ENCODE measurements at places on chromosomes 2 and 18.

DNA sequence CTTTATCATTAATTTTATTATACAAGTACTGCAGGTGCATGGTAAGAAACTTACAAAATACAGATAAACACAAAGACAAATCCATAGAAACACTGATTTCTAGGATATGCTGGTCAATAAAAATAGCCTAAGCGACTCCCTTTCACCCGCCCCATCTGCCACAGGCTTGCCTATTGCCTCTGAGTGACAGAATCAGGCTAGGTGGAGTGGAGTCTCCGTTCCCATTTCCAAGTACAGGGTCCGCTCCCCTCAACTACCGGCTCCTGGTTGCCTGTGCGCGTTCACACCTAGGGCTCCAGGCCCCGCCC, 201 bp upstream of the TRAPPC12 start:
- no peak for DNase-seq

GRCh38 chr2:210224941-210225672, at the start of gene ACADL:
Gene ACADL, minus strand, starts transcription at chr2:210225447. Its CDS starts 184 bp downstream, at chr2:210225263.
- DNase-seq = peak; percentile 21

- no peak for DNase-seq
Measured at GRCh38 chr18:48780201-48780912, 170.4 kb downstream of the SMAD7 start.

GRCh38 chr2:236754271-236754944, 184.8 kb downstream of the ACKR3 start:
- no peak for DNase-seq

GRCh38 chr2:153230977-153231376, 247.6 kb downstream of the RPRM start:
- no peak for DNase-seq

GRCh38 chr2:200476836-200477235, 33.0 kb downstream of the KCTD18 start:
- no peak for DNase-seq

DNA sequence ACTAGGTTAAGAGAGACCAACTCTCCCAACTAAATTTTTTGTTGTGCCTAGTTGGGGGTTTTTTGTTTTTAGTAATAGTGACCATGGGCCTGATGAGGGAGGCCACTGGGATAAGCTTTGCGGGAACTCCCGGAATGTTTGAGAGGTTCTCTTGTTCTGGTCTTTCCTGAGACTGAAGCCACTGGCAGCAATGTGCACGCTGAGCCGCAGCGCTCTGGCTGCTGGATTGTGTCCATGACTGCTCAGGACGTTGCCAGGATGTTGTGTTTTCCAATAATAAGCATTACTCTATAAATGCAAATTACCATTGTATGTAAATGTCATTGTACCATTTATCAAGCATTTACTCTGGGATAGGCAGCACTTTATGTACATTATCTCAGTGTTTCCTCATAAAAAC, 126.1 kb downstream of the GALNT1 start:
- DNase-seq = peak; percentile 22

DNA sequence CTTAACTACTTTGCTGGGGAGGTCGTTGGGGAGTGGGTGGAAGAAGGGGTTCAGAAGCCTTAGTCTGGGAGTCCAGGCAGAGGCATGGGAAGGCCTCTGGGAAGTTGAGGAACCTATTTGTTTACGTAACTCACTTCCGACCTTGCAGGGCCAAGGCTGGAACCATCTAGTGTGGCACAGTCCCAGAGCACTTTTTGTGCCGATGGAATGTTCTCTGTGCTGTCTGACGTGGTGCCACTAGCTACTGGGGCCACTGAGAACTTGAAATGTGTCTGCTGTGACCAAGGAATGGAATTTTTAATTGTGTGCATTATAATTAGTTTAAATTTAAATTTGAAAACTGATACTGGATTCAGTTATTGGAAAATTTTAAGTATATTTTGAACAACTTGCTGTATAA, 139.7 kb downstream of the FAM161A start:
- DNase-seq = peak; percentile 53

DNA sequence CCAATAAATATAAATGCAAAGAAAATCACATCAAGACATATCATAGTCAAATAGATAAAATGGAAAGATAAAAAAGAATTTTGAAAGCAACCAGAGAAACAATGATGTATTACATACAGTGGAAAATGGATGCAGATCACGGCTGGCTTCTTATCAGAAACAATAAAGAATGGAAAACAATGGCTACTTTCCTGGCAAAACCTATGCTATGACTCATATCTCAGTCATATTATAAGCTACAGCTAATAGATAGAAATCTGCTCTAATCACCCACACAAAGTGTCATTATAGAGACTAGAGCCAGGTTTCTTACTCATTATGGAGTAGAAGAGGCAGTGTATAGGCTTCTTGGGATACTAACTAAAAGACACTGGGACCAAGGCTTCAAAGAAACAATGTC, 93.5 kb upstream of the TACR1 start:
- no peak for DNase-seq

GRCh38 chr2:141109633-141110032, 1021.2 kb downstream of the LRP1B start:
- no peak for DNase-seq

DNA sequence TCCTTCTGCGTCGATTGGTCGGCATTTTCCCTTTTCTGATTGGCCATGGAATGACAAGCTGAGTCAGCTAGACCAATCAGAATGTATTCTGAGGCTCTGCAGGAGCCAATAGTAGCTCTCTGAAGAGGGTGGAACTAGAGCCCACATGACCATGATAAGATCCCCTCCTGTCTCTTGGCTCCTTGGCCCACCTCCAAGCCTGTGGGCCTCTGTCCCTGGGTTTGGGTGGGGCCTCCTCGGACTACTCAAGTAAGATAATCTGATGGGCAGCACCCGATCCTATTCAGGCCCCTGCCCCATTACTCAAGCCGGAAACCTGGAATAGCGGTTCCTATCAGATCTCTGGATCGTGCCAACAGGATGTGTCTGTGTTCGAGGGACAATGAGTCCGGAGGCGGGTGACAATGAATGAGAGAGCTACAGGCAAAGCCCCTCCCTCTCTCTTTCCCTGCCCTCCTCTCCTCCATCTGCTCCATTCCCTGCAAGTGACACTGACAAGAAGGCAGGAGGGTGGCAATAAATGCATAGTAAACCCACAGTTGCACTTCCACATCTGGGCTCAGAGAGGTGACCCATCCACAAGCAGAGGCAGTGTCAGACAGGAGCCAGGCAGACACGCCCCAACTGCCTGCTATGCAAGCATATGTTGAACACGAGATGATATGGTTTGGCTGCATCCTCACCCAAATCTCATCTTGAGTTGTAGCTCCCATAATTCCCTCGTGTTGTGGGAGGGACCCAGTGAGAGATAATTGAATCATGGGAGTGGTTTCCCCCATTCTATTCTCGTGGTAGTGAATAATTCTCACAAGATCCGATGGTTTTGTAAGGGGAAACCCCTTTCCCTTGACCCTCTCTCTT, 114.7 kb downstream of the TNS1 start:
- peak; percentile 83 for DNase-seq

DNA sequence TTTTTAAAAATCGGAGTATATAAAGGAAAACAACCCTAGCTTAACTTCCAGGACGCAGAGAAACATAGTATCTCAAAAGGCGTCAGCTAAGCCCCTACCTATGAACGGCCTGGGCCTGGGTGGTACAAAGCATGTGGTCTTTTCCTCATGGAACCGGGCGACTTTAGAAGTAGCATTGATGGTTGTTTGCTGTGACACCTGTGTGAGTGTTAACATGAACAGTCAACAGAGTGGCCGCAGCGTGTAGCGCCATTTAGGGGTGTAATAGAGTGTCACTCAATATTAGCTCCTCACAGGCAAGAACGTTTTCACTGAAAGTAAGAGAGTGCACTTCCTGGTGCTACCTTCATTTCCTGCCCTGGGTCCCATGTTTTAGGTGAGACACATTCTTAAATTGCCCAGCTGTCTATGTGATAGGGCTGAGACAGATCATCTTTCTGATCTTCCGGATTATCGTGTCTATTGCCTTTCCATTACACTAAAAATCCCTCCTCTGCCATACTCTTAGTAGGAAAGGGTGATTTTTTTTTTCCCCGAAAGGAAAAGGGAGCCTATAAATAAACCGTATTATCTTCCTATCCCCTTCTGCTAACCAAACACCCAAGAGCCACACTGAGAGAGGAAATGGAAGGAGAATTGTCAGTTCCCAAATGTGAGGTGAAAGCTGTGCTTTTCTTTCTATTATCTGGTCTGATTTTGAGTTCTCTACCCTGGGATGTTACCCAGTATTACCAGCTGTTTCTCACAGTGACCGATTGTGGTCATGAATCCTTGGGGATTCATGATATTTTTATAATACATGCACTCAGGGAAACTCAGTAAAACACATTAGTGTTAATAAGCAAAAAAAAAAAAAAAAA, 1.3 kb downstream of the GORASP2 start:
- no peak for DNase-seq

GRCh38 chr2:176464886-176465564, 195.8 kb downstream of the MTX2 start:
- no peak for DNase-seq

GRCh38 chr2:69007169-69007568, 5.8 kb upstream of the ANTXR1 start:
- DNase-seq = no peak

DNA sequence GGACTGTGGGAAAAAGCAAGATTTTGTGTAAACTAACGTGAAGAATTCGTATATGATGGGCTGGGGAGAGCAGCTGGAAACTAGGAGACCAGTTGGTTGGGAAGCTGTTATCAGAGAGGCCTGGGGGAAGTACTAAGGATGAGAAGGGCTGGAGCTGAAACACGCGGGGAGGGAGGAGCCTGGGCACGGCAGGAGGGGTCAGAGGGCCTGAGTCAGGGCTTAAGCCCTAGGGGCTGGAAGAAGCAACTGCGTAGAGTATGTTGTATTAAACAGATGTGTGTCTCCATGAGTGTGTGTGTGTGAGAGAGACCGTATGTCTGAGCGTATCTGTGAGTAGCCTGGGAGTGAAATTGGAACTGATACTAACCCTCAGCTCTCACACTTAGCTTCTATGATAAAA, 8.4 kb downstream of the POMC start:
- no peak for DNase-seq

DNA sequence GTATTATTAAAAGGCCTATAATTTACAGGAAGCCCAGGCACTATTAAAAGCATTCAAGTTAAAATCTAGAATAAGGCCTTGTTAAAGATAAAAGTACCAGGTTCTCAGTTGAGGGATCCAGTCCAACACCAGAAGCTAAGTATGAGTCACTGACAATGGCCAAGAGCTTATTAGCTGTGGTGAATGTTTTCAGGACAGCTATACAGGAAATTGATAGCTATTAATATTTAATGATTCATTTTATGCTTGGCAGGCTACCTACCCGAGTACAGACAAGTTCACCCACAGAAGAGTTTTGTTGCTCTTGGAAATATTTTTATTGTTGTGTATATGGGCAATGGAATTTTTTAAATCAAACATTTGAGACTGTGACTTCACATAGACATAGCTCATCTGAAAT, 729.6 kb upstream of the ZNF804A start:
- DNase-seq = no peak

GRCh38 chr2:225737556-225737955, 338.0 kb downstream of the NYAP2 start:
- DNase-seq = no peak

DNA sequence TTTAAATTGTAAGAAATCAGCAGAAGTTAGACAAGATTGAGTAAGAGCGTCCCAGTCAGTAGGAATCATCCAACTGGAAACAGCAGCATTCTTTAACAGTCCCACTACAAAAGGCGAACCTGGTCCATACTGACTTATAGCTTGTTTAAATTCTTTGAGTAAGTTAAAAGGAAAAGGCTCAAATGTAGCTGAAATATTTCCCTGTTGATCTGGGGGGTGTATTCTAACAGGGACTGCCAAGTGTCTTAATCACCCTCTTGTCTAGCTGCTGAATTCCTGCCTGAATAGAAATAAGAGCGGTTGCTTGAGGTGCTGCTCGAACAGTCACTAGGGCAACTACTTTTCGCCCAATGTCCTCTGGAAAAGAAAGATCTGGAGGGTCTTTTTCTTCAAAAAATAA, 56.4 kb upstream of the FMNL2 start:
- DNase-seq = no peak

GRCh38 chr2:68230241-68231060, 21.9 kb downstream of the PPP3R1 start:
- no peak for DNase-seq

DNA sequence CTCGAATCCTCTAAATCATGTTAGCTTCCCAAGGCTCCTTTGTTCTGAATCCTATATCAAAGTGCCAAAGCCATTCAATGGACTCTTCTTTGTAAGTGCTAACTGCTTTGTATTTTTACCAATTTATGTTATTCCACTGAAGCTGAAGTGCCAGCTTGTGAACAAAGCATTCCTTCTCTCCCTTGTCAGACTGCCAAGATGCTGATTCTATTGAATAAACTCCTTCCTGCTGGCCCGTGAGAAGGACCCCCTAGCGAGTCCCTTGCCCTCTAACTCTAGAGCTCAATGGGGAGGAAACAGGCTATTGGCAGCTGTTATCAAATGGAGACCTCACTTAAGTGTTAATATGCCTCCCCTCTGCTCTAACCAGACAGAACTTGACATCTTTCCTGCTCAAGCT, 1097.9 kb upstream of the CNTNAP5 start:
- DNase-seq = no peak

GRCh38 chr18:23585007-23585871, 1.1 kb downstream of the NPC1 start:
- no peak for DNase-seq

DNA sequence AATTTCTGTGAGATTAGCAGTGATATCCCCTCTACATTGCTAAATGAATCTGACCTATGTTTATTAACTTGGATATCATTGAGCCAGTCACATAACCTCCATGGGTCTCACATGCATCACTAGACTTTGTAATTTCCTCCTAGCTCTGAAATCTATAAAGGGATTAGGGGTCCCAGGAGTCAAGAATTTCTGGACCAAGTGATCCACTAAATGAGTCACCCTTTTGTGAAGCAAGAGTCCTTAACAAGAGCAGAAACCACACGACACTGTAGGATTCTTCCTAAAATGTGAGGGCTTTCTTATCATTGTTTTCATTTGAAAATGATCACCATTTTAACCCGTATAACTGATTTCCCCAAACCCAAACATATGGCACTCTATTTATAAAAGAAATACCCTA, 90.3 kb downstream of the DHRS9 start:
- no peak for DNase-seq

DNA sequence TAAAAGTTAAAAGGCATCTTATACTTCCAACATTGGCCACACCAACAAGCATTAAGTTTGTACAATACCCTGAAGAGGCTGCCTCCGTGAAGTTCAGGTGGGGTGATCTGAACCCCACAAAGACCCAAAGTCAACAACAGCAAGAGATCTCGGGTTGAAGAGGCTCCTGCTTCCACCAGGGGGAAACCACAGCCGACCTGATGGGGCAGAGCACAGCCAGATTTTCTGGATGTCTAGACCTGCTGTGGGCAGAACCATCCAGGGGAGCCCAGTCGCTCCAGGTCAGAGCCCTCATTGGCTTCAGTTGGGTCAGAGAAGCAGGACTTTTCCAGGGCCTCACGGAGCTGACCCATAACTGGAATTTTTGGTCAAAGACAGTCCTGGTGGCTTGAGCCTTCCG, 66.5 kb upstream of the ACKR3 start:
- no peak for DNase-seq

- DNase-seq = peak; percentile 93
Measured at GRCh38 chr2:64767670-64768468, 114.2 kb upstream of the SERTAD2 start.

GRCh38 chr2:48719480-48720177, 35.9 kb downstream of the LHCGR start:
- no peak for DNase-seq
